CD4-positive, alpha-beta T cell treated with Interleukin-10 for 1 hour (primary cell): ENCODE measurements at places on chromosomes 2 and 18.

DNA sequence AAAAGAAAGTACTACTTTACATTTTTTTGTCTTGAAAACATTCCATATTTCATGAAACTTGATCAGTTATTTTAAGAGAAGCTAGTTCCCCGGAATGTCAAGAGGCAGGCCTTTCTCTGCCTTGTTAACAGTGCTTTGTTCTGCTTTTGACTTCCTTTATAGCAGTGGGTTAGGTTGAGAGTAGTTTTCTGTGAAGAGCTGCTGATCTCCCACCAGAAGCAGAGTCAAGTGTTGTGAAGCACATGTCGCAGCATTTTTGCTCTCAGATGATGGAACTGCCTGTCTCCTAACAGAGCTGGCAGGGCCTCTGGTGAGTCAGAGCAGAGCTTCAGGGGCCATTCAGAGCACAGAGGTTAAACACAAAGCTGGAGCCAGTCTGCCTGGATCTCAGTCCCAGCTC lies 871.8 kb downstream of the SLC4A3 start:
- DNase-seq = no peak

DNA sequence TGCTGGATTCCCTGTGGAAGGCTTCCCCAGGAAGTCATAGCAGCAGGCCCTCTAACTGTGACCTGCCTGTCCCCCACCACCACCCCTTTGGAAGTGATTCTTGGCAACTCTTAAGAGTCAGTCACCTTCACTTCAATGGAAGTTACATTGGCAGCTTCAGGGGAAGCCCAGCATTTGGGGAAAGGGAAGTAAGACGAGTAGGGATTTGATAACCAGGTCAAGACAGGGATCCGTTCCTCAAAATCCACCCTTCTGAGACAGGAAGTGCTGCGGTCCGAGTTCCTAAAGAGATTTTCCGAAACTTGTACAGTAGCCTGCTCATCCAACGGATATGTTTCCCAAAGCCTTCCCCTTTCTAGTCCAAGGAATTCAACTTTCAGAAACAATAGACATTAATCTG lies 54.2 kb downstream of the MRPL35 start:
- no peak for DNase-seq

GRCh38 chr18:76903386-76903785 lies 81.0 kb downstream of the ZNF236 start:
- DNase-seq = no peak

- DNase-seq = no peak
These were observed 34.7 kb downstream of the SPOPL start for GRCh38 chr2:138536302-138536701.

DNA sequence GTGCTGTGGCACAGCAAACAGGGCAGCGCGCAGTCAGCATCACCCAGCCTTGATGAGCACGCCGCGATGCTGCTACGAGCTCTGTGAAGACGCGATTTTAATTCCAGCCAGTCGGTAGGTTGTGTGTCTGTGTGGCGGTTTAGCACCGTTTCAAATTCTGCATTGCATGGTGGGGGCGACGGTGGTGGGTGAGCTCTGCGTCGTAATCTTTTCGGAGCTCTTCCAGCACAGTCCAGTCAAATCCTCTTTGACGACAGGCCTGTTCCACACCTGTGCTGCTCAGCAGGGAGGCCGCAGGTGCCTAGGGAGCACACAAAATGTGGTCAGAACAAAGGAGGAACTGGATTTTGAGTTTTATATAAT lies 8.6 kb downstream of the ALLC start:
- no peak for DNase-seq

DNA sequence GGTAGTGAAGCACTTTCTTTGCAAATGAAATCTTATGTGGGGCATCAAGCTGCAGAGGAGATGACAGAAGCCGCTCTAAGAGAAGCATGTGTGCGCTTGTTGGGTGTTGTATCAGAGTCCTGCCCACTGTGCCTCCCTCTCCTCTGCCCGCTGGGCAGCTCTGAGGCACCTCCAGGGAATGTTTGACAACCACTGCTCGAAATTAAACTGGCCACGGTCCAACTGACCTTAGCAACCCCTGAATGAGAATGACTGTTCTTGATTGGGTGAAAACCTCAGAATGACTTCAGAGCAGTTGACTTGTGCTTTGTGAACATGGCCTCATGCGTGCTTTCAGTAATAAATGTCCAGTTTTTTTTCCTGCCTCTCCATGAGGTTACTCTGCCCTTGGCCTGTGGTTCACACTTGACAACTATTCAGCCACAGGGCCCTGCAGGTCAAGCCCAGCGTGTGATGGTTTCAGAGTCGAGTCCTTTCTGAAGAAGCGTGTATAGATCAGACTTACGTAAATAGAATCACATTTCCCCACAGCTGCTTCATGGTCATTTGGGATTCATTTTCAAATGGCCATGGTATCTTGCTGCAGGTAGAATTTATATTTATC lies 94.9 kb downstream of the SLC4A3 start:
- DNase-seq = no peak

GRCh38 chr18:69455125-69455524 lies 54.4 kb downstream of the DOK6 start:
- no peak for DNase-seq

- peak; percentile 15 for DNase-seq
These were observed 5.1 kb downstream of the FECH start for GRCh38 chr18:57581301-57581934.

DNA sequence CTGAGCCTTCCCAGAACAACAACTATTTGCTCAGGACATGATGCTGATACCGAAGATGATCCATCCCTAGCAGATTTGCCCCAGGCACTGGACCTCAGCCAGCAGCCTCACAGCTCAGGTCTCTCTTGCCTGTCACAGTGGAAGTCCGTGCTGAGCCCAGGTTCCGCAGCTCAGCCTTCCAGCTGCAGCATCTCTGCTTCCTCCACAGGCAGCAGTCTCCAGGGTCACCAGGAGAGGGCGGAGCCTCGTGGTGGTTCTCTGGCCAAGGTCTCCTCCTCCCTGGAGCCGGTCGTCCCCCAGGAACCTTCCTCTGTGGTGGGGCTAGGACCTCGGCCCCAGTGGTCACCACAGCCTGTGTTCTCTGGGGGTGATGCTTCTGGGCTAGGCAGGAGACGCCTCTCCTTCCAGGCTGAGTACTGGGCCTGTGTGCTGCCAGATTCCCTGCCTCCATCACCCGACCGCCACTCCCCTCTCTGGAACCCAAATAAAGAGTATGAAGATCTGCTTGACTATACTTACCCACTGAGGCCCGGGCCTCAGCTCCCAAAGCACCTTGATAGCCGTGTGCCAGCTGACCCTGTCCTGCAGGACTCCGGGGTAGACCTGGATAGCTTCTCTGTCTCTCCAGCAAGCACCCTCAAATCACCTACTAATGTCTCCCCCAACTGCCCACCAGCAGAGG lies 15.4 kb downstream of the CEP68 start:
- DNase-seq = no peak

GRCh38 chr2:19659024-19659792 lies 242.6 kb downstream of the TTC32 start:
- no peak for DNase-seq

- peak; percentile 27 for DNase-seq
These were observed 1.5 kb downstream of the AP1S3 start for GRCh38 chr2:223835701-223836532.

DNA sequence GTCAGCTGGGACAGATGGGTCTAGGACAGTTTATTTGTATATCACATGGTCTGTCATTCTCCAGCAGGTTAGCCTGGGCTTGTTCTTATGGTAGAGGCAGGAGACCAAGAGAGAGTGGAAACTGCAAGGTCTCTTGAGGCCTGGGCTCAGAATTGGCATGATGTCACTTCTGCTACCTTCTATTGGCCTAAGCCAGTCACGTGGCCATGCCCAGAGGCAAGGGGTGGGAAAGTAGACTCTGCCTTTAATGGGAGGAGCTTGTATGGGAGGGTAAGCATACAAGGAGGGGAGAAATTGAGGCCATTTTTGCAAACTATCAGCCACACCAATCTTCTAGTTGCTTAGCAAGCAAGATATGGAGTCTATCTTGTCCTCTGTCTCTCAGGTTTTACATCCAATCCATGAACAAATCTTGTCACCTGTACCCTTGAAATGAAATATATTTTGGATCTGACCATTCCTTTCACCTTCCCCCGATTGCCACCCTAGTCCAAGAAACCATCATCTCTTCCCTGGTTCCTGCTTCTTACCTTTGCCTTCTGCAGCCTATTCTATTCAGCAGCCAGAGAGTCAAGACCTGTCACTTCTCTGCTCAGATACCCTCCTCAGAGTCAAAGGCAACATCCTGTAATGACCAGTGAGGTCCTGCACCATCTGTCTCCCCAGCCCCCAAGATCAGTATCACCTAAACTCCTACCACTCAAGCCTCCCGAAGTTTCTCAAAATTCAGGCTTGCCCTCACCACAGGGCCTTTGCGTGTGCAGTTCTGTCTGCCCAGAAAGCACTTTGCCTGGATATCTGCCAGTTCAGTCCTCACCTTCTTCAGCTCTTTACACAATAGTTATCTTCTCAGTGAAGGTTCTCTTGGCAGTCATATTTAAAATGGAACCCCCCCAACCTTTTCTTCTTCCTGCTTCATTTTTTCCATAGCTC lies 240.0 kb downstream of the LOXHD1 start:
- DNase-seq = no peak

- DNase-seq = no peak
These were observed 107.3 kb upstream of the PID1 start for GRCh38 chr2:229378386-229378785.

DNA sequence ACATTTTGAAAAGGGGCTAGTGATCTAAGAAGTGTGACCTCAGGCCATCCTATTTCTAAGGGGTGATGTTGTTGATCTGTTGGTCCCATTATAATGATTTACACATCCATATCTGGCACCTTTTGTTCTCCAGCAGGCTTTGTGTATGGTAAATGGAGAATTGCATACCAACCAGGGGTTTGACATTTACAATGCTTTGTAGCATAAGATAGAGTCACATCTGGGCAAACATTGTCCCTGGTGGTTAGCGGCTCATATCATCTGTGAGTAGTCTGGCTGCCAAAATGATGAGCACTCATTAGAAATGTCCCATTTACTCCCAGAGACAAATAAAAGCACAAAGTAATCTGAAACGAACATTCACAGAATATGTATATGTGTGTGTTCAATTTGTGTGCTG lies 1775.5 kb upstream of the CELF4 start:
- DNase-seq = no peak

GRCh38 chr2:101781326-101781725 lies 83.8 kb downstream of the MAP4K4 start:
- DNase-seq = no peak

GRCh38 chr2:135893374-135893794 lies 17.1 kb upstream of the MCM6 start:
- DNase-seq = no peak

- peak; percentile 72 for DNase-seq
These were observed 14.6 kb upstream of the NFATC1 start for GRCh38 chr18:79380816-79381806.

DNA sequence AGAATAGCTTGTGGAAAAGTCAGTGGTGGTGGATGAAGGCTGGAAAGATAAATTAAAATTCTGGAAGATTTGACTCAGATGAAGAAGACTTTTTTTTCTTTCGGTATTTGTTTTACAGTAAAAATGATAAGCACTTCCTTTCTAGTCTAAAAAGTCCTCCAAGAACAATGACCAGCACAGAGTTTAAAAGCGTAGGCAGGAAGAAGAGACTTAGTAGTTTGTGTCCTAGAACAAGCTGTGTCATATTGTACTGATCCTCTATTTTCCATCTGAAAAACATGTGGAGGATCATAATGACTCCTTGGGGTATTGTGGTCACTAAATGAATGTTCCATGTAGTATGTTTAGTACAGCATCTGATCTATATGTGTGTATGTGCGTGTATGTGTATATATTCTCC lies 132.4 kb upstream of the FSHR start:
- DNase-seq = no peak

DNA sequence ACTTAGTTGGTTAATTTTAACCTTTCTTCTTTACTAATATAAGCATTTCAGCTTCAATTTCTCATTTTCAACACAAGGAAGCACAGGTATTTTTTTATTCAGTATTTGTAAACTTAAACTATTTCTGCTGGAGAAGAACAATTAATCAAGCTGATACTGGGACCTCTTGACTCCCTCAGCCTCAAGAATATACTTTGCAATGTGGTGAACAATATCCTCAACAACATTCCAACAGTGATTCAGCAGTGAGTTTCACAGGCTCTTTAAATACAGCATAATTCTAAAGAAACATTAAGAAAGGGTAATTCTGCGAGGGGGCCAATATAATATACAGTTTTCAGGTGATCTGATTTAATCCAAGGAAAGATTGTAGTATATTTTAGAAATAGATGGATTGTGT lies 10.0 kb downstream of the RAPGEF4 start:
- no peak for DNase-seq

- peak; percentile 3 for DNase-seq
These were observed 52.7 kb upstream of the SCYGR2 start for GRCh38 chr2:227545990-227546389.

DNA sequence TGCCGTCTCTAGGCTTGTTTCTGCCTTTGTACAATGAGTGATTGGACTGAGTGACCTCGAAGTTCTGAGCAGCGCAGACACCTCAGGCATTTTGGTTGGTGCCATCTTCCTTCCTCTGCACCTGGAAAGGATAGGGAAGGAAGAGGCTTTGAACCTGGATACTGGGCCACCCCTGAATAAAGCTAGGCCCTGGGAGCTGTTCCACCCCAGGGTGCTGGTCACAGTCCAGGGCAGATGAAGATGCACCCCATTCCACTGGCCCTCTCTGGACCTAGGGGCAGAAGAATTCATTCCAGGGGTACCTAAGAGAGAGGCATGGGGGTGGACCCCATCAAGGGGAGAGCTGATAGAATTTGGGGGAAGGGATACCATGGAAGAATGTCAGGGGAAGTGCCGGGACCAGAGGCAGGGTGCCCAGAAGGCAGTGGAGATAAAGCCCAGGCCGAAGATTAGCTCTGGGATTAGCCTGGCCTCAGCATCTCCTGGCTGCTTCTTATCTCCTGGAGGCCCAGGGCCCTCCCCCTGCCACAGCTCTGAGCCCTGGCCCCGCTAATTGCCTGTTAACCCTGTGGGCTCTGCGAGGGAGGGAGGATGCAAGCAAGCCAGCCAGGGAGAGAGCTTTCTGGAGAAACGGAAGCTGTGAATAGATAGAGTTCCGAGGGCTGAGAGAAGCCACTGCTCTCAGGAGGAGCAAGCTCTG lies 11.4 kb downstream of the ASIC4 start:
- DNase-seq = no peak

DNA sequence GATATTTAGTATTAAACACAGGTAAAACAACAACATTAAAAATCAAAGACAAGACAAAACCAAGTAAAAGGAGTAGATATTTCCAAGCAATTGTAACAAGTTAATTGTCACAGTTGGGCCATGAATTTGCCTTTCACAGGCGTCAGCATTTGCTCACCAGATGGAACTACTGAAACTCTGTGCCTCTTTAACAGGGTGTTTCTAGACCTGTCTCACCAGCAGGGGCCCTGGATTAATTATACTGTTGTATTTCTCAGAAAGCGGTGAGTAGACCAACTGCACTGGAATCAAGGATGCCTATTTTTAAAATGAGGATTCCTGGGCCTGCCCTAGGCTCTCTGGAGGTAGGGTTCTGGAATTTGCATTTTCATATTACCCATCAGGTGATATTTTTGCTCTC lies 92.6 kb downstream of the UPP2 start:
- DNase-seq = no peak

DNA sequence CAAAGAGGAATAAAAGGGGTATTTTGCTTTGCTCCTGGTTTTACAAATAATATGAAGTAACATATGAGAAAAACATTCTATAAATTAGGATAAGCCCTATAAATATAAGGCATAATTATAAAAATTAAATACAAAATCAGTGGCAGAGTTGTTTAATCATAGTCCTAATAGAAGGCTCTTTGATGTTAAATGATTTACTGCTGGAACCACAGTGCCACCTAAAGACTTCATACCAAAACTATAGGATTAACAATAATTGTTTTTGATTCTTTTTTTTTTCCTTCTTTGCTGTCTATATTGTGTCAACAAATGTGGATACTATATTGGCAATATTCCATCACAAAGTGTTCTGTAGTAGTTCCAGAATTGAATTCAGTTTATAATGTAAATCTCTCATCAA lies 837.7 kb upstream of the SLC39A10 start:
- no peak for DNase-seq
